Psoas muscle (tissue), 8 donors: ENCODE measurements at places on chromosomes 3 and 15. TPM values are rescaled to one million over a fixed set of nuclear protein-coding genes. Genes with fewer than 3 reads are reported as not detected.

DNA sequence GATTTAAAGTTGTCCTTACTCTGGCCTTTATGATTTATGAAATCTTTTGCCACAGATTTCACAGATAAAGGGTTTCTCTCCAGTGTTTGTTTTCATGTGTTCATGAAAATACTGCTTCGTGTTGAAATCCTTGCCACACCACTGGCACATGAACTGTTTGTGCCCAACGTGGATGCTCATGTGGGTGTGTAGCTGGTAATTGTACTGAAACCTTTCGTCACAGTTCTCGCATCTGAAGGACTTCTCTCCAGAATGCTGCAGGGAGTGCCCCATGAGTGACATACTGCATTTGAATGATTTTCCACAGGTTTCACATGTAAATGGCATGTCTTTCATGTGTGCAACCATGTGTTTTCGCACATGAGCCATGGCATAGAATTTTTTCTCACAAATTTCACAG, 111.9 kb downstream of the DOCK3 start:
- no peak for DNase-seq
- H3K4me1 ChIP-seq = no peaks in the 10 kb centered on the region
- H3K4me3 ChIP-seq = no peak overlapping the region
- no peaks in the 10 kb centered on the region for H3K27me3 ChIP-seq

- no peaks in the 10 kb centered on the region for H3K36me3 ChIP-seq
- no peaks in the 10 kb centered on the region for H3K27me3 ChIP-seq
- peaks cover 56% of the 10 kb centered on the region for H3K4me1 ChIP-seq
- DNase-seq = no peak
- H3K4me3 ChIP-seq = no peak overlapping the region
Observed at GRCh38 chr3:15324379-15324808, 8.0 kb downstream of the SH3BP5 start.

DNA sequence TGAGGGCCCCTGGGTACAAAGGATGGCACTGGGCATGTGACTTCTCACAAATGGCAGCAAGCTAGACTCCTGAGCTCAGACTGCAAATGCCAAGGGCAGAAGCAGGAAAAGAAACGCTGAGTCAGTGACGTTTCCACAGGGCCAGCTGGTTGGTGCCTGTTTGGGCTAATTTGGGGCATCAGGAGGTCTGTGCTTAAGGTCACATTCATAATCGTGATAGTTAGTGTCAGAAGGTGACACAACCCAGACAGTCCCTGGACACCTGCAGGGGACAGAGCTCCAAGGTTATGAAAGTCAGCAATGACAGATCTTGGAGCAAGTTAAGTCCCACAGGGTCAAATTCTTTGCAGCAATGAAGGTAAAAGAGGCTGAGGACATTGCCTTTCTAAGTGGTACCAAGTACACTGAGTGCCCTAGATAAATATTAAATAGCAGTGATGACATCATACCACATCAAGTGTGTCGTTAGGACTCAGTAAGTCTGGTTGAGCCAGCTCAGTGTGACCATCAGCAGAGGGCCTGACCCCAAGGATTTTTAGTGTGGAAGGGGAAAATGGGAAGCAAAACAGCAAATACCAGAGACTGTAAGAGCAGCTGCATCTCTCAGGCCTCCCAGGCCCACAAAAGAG, 556.9 kb upstream of the CFAP20DC start:
- H3K36me3 ChIP-seq = no peaks in the 10 kb centered on the region
- H3K27ac ChIP-seq = no peak overlapping the region
- no peaks in the 10 kb centered on the region for H3K27me3 ChIP-seq
- no peaks in the 10 kb centered on the region for H3K4me1 ChIP-seq
- peak; percentile 13 for DNase-seq

DNA sequence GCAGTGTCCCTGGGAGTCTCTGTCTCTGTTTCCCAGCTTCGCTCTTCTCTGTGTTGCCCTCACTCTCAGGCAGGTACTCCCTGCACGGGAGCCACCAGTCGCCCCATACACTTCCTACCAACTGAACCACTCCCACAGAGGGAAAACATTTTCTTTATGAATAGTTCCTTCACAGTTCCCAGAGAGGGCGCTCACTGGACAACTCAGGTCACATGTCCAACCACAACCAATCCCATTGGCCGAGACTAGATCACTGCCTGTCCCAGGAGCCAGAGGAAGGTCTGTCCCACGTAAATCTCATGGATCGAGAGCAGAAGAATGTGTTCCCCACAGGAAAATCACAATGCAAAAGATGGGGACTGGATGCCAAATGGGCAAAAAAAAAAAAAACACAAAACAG, 26.1 kb downstream of the GRK7 start:
- no peaks in the 10 kb centered on the region for H3K36me3 ChIP-seq
- H3K27me3 ChIP-seq = no peaks in the 10 kb centered on the region
- no peak for DNase-seq

GRCh38 chr3:40229386-40229785, 80.1 kb upstream of the EIF1B start:
- H3K4me1 ChIP-seq = no peaks in the 10 kb centered on the region
- no peaks in the 10 kb centered on the region for H3K36me3 ChIP-seq
- no peak for DNase-seq
- no peak overlapping the region for H3K27ac ChIP-seq

DNA sequence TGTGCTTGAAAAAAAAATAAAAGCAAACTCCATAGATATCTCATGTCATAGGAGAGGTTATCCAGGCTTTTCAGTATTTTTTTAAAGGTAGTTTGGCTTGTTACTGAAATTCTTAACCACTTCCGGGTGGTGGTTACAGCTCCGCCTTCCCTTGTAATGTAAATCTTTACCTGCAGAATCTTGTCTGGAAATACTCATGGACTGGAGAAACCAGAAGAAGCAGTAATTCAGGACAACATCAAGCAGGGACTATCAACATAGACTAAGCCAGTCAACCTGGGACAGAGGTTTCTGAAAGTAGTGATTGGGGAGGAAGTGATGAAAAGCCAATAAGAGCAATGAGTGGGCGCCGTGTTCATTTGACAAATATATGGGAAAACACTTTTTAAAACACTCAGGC, 78.9 kb upstream of the SKOR1 start:
- no peak for DNase-seq
- no peak overlapping the region for H3K27ac ChIP-seq
- no peak overlapping the region for H3K4me3 ChIP-seq

DNA sequence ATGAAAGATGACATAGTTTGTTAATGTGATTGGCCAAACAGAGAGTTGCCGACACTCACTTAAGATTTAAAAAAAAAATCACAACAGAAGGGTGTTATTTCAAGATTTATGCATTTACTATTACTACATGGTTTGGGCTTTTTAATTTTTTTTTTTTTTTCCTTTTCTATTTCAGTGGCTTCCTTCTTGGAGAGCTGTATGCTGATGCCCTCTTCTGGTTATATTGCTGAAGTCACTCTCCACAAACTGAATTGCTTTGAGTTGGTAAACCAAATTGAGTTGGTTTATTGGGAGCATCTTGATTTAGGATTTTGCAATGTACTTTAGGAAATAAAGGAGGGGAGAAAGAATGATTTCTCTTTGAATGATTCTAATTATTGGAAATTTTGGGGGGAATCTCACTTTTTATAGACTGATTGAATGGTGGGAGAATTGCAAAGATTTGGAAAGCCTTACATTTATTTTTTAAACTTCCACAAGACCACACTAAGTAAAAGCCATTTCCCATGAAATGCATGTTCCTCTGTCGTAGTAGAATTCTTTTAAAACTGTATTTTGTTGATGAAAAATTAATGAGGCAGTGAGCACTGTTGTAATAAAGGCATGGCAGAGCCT, 186.6 kb upstream of the FEZF2 start:
- H3K27ac ChIP-seq = no peak overlapping the region
- H3K27me3 ChIP-seq = no peaks in the 10 kb centered on the region
- H3K36me3 ChIP-seq = no peaks in the 10 kb centered on the region
- no peak overlapping the region for H3K4me3 ChIP-seq

SFMBT1 gene
- 17.2 TPM for total RNA-seq

NANOGP8 gene
- not detected for total RNA-seq

ANKDD1A gene
- total RNA-seq = 0.86 TPM

MORC1 gene
- total RNA-seq = not detected

ACTC1 gene
- total RNA-seq = 219 TPM

ZNF620 gene
- total RNA-seq = 2.0 TPM

LRTM1 gene
- not detected for total RNA-seq
